ENCODE measurements at places on chromosomes 5 and 9.

DNA sequence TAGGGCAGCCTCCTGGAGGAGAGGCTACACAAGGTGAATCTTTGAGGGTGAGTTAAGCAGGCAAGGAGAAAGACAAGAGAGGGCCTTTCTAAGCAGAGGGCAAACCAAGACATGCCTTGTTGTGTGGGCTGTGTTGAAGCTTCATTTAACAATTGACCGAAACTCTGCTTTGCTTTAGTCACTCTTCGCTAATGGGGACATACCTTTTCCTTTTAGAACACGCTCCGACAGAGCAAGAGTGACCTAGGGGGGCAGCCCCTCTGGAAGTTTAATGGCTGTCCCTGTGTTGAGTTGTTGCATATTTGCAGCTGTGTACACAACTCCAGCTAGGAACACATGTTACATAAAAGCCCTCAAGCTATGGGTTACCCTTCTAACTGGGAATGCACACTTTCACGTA lies 218.1 kb upstream of the WWC1 start:
- no peak for DNase-seq

DNA sequence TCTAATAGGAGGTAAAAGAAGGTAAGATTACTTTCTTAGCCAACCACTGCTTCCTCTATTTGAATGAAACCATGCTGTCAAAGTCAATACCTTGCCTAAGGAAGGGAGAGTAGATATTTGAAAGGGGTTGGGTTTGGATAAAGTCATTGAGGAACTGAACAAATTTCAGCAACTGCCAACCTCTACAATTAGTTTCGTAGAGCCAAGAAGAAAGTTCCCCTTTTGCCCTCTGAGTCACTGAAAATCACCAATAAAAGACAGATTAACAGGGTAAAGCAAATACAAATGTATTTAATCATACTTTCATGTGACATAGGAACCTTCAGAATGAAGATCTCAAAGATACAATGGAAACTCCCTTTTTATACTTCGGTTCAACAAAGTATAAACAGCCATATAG lies 615.7 kb downstream of the GABRG2 start:
- DNase-seq, result no peak

- DNase-seq, result no peak
Observed at GRCh38 chr9:2291980-2292704, 277.0 kb downstream of the SMARCA2 start.

DNA sequence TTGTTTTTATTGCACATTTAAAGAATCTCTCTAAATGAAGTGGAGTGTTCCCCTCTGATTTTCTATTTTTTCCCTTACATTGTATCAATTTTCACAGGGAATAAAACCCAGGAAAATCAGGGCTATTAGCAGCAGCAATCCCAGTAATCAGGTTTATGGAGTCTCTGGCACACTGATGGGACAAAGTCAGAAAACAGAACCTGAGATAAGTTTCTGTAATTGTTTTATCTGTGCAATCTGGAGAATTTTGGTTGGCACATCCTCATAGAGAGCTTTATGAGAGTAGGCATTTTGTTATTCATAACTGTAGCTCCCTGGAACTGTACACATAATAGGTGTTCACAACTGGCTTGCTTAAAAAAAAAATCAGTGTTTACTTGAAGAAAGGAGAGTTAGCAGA lies 96.9 kb upstream of the IL6ST start:
- no peak for DNase-seq

DNA sequence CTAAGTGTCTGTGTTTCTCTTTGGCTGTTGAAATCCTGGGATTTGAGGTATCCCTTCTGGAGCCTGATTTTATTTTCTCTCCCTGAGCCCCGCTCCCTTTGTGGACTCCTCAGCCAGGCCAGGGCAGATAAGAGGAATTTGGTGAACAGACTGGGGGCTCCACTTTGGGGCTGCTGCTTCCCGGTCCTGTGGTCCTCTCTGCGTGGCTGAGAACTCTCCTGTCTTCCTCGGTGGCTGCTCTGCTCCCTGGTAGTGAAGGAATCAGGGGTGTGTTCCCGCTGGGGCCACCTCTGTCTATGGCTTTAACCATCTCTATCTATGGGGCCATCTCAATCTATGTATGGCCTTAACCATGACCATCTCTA lies 71.7 kb upstream of the SH3PXD2B start:
- no peak for DNase-seq

DNA sequence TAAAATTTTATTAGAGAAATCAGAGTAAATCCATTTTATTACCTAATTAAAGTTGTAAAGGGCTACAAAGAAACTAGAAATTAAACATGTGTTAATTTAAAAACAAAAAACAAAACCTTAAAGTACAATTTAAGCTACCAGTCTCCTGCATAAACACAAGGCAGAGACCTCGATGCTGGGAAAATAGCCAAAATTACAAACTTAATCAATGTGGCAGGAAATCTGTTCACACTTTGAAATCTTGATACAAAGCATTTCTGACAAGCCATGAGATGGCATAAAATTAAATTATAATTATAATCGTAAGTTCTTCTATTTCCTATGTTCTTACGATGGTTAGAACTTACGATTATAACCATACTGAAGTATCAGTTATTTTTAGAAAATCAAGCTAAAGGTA lies 158.0 kb upstream of the FREM1 start:
- DNase-seq, result no peak

- peak; percentile 71 for DNase-seq
Observed at GRCh38 chr5:146541958-146542849, 26.2 kb upstream of the GPR151 start.

GRCh38 chr9:27558307-27558706 lies 15.0 kb downstream of the C9orf72 start:
- DNase-seq, result no peak

GRCh38 chr5:38453506-38453905 lies 102.9 kb downstream of the LIFR start:
- DNase-seq, result peak; percentile 39

GRCh38 chr5:137833463-137833862 lies 34.2 kb upstream of the MYOT start:
- DNase-seq, result no peak

DNA sequence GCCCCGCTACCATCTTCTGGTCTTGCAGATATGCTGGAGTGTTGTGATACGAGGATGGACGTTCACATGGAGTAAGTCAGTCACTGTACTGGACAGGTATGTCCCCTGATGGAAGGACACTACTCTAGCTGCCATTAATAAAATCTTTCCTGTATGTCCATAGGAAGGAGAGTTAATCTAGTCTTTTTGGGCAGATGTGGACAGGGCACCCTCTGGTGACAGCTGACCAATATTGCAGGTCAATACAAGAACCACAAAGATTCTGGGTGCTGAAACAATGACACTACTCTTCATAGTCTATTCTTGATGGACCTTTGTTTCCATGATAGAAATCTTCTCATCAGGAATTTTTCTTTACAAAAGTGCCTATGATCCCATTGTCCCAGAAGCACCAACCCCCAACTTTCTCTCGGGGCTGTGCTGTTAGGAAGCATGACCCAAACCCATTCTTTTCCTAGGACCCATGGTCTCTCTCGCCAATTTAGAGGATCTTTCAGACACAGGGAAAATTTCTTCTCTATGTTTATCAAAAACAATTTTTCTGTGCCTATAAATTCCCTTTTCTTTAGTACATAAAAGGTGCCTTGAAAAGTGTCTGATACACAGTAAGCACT lies 376.9 kb downstream of the DTWD2 start:
- no peak for DNase-seq

DNA sequence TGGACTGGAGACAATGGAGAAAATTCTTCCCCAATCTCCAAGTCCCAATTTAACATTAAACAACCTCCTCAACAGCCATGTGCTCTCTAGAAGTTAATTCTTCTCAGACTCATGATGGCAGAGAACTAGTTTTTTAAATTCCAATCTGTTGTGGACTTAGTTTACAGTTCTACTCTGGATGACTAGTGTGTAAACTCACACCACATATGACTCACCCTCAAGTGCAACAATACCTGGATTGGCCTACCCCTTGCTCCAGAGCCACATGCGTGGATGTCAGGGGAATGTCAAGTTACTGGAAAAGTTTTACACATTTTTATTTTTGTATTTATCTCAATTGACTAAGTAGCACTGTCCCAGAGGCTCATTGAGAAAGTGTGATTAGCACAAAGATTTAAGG lies 136.0 kb upstream of the EFNA5 start:
- no peak for DNase-seq

GRCh38 chr5:1124205-1125029 lies 12.6 kb upstream of the SLC12A7 start:
- no peak for DNase-seq

- DNase-seq, result peak; percentile 8
Observed at GRCh38 chr9:38371495-38371894, 21.0 kb upstream of the ALDH1B1 start.

DNA sequence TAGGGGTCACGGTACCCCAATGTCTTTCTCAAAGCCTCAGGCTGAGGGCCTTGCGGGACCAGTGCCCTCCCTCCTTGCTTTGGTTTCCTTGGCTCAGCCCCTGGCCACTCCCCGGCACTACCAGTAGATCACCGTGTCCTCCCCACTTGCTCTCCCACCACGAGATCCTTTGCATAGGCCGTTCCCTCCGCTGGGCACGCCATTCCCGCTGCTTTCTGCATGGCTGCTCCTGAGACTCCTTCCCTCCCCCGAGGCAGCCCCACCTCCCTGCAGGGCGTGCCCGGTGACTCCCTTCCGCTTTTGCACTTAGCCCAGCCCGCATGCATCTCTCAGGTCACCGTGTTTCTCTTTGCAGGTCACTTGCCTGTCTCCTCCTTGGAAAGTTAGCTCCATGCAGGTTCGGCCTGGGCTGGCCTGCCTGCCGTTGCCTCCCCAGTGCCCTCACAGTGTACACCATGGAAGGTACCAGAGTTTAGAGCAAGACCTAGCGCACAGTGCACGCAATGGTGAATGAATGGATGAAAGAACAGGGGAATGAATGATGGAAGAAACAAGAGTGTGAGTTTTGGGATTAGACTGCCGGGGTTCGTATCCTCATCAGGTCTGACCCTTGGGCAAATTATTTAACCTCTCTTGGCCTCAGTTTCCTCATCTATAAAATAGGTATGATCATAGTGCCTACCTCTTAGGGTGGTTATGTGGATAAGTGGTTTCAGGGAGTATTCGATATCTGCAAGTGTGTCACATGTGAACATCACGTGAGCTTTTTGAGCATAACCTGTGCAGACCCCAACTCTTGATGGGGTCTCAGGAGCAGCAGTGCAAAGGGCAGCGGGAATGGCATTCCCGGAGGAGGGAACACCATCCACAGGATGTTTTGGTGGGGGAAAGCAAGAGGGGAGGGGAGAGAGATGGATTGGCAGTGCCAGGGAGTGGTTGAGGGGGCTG lies 214.3 kb downstream of the C9orf50 start:
- DNase-seq, result no peak

- no peak for DNase-seq
Observed at GRCh38 chr5:168796593-168797580, 217.7 kb upstream of the PANK3 start.

DNA sequence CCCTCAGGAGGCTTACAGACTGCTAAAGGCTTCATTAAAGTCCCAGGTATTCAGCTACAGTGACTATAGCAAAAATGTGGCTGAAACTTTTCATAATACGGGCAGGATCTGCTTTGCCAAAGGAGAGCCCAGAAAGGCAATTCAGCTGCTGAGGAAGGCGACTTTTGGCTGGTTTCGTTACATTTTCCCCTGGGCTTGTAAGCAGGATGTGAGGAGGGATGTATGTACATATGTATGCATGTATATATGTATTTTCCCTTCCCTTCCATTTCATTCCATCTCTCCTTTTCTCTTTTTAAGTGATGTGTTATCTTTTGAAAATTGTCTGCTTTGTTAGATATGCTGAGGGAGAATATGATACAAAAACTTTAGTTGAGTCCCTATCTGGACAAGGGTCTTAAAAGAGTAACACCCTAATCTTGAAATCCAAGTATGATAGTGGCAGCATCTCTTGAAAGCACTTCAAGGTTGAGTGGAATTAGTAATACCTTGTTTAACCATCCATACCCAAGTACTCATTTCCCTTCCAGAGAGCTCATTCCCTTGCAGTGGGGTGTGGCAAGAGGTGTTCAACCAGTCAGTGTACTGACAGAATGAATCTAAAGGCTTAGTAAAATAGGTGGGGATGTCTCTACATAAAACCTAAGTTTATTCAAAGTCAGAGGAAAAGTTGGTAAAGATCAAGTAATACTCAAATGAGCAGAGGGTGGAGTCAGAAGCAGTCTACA lies 28.7 kb downstream of the RAD1 start:
- no peak for DNase-seq

DNA sequence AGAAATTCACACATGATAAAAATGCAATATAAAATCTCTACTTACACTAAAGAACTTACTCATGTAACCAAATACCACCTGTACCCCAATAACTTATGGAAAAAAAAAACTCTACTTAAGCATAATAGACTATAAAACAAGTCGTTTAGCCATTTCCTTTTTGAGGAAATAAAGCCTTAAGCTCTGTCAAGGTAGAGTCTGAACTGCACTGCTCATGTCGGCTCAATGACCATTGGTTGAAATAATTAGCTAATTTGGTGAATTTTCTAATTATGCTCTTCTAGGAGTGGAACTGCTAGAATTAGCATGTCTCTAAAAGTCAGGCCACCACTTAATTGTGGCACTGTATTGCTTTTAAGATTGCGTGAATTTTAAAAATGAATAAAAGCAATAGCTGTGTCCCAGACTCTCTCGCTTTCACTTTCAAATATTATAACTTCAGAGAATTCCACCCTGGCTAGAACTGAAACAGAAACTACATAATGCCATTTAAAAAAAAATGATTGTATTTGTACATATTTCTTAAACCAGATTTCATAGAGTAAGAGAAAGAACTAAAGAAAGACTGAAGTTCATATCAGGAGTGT lies 113.0 kb upstream of the PCA3 start:
- no peak for DNase-seq

GRCh38 chr9:71762900-71763653 lies 5.2 kb downstream of the CEMIP2 start:
- no peak for DNase-seq

DNA sequence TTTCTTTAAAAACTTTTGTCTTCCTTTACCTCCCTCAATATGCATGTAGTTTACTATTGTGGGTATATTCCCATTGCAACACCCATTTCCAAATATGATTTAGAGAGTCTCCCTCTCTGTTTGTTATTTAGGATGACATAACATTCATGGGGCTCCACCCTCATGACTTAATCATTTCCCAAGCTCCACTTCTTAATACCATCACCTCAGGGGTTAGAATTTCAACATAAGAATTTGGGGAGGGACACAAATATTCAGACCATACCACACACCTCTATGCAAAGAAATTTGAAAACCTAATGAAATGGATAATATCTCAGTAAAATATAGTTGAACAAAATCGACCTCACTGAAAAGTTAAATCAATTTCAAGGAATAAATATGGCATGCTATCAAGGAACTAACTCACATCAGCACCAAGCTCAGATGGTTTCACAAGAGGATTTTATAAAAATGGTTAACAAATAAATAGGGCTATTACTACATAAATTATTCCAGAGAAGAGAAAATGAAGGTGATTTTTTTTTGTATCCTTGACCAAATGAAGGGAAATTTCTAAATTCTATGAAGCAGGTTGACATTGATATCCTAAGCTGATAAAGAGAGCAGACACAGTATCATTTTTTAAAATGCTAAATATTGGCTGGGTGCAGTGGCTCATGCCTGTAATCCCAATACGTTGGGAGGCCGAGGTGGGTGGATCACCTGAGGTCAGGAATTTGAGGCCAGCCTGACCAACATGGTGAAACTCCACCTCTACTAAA lies 20.2 kb upstream of the UBTD2 start:
- DNase-seq, result no peak
